ENCODE measurements at places on chromosomes 16 and 17. TPM values are rescaled to one million over a fixed set of nuclear protein-coding genes. Genes with fewer than 3 reads are reported as not detected.

DNA sequence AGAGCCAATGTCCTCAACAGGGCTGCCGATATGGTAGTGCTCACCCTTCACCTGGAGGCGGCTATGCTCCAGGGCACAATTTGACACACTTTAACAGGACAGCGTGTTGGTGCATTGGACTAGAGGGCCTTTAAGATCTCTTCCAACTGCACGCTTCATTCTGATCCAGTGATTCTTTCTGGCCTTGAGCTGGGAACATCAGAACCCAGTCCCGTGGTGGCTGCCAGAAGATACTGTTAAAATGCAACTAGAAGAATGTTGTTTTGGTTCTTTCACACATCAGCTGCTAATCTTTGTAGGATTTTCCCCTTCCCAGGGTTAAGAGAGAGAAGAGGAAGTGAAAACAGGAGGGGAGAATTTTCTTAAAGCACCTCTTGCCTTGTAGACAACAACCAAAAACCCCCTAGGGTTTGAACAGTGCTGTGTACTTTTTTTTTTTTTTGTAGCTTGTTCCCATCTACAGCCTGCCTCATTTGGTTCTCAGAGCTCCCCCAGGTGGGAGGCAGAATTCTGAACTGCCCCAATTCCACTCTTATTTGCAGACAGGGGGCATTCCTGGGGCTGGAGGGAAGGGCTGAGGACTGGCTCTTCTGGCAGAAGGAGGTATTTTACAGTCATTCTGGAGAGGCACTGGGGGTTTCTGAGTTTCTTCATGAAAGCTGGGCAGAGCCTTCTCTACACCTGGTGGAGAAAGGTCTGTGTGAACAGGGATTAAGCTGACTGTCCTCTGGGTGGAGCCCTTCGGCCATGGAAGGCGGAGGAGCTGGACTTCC is 32.4 kb downstream of the SMARCE1 start:
- no peaks in the 10 kb centered on the region for H3K36me3 ChIP-seq
- DNase-seq = peak; percentile 46
- H3K4me1 ChIP-seq = peaks cover 49% of the 10 kb centered on the region
- H3K4me3 ChIP-seq = peak overlapping the region; percentile 64
- peak overlapping the region; percentile 100 for H3K27ac ChIP-seq

DNA sequence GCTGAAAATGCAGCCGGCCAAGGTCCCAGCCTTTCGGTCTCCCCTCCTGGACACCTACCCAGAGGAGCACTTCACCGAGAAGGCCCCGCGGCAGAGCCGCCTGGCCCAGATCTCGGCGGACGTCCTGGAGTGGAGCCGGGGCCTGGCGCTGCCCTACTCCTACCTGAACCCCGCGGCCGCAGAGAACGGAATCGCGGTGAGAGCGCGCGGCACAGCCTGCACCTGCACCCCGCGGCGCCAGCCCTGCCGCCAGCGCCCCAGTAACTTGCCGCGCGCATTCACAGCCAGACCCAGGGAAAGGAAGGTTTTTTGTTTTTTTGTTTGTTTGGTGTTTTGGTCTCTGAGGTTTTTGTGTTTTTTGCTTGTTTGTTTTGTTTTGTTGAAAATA is 15.2 kb downstream of the ALOX12B start:
- no peak for DNase-seq
- H3K4me1 ChIP-seq = peaks cover 26% of the 10 kb centered on the region
- peaks cover 11% of the 10 kb centered on the region for H3K36me3 ChIP-seq
- peaks cover 42% of the 10 kb centered on the region for H3K27me3 ChIP-seq
- H3K27ac ChIP-seq = peak overlapping the region; percentile 94
- H3K4me3 ChIP-seq = peak overlapping the region; percentile 92

Gene BCAR1
- not detected for total RNA-seq

Gene TBC1D3G
- not detected for total RNA-seq

DNA sequence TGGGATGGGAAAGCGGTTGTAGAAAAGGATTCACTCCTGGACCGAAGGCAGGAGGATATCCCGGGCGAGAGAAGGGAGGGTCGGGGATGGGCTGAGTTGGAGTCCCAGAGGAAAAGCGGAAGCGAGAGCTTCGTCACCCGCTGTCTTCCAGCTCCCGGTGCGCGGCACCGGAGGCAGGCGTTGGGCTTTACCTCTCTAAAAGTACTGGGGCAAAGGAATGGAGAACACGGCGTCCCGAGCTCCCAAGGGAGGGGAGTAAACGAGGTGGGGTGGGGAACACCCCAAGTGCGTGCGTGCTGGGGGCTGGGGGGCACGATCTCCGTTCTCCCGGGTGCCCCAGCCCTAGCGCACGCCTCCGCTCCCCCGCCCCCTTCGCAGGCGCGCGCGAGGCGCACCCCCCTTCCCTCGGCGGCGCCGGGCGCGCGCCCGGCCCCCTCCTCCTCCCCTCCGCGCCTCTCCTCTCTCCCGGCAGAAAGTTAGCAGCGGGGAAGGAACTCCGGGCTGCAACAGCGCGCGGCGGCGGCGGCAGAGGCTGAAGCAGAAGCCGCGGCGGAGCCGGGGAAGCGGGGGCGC is at the start of gene HS3ST4:
Gene HS3ST4 (plus strand): TSS at position 441 of the 573 bp plus-strand sequence.
- peak within 1 kb of the TSS; percentile 85 for H3K4me3 ChIP-seq
- no peak for DNase-seq
- H3K27ac ChIP-seq = no peak within 1 kb of the TSS
- H3K27me3 ChIP-seq = peaks cover 83% of the 10 kb centered on the region
